ENCODE measurements at places on chromosomes 4 and X. TPM values are rescaled to one million over a fixed set of nuclear protein-coding genes. Genes with fewer than 3 reads are reported as not detected.

Gene PF4V1
- polyA plus RNA-seq = 2.0 TPM

Gene GABRA4
- polyA plus RNA-seq = not detected

Gene PTPN13
- polyA plus RNA-seq = 0.01 TPM

Gene BOD1L1
- polyA plus RNA-seq = 32.6 TPM

Gene NDNF
- polyA plus RNA-seq = not detected

Gene SFRP2
- polyA plus RNA-seq = not detected

Gene NEXMIF
- 0.04 TPM for polyA plus RNA-seq

Gene RENBP
- 28.0 TPM for polyA plus RNA-seq

Gene NEUROG2
- not detected for polyA plus RNA-seq

- DNase-seq = no peak
Measured at GRCh38 chr4:127229855-127230608, 402.7 kb upstream of the INTU start.

- no peak for DNase-seq
Measured at GRCh38 chr4:78079726-78080430, 22.8 kb downstream of the FRAS1 start.

DNA sequence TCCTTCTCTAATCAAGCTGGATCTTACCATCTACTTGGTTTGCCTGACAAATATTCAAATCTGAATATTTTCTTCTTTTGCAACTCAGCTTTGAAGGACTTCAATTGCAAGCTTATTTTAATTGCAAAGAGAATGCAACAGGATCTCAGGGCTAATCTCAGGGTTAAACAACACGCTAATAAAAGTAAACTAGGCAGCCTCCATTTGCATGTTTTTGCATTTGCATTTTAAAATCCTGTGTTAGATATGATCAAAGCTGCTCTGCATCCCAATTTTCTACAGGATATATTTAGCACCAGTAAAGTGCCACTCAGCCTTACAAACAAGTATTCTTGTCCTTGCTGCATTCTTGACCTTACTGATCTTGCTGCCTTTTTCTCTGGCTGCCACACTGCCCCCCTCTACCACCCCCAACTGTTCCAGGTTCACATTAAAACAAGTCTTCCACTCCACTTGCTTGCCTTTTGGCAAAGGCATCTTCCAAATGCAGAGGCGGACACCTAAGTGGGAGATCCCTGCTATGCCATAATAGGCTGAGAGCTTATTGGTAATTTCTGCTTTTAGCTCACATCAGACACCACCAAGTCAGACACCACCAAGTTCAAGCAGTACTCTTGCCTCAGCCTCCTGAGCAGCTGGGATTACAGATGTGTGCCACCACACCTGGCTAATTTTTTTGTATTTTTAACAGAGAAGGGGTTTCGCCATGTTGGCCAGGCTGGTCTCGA is 48.1 kb downstream of the GPRIN3 start:
- DNase-seq = no peak

DNA sequence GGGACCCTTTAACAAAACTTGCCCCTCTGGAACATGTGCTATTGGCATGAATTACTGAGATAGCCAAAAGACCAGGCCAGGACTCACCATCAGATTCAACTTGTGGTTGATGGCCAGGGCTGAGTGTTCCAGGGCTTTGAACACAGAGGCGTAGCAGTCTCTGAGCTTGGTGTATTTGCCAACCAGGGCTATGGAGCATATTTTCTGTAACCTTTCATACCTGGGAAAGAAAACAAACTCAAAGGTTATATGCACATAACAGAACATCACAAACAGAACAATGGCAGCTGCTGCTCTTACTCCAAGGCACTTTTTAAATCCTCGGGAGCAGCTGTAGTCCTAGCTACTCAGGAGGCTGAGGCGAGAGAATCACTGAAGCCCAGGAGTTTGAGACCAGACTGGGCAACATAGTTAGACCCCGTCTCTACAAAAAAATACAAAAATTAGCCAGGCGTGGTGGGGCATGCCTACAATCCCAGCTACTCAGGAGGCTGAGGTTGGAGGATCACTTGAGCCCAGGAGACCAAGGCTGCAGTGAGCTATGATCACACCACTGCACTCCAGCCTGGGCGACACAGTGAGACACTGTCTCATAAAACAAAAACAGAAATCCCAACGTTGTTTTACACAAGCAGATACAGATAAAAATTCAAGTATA is 29.3 kb downstream of the CTPS2 start:
- no peak for DNase-seq

GRCh38 chrX:23857363-23857762 is 50.4 kb downstream of the APOO start:
- DNase-seq = no peak

DNA sequence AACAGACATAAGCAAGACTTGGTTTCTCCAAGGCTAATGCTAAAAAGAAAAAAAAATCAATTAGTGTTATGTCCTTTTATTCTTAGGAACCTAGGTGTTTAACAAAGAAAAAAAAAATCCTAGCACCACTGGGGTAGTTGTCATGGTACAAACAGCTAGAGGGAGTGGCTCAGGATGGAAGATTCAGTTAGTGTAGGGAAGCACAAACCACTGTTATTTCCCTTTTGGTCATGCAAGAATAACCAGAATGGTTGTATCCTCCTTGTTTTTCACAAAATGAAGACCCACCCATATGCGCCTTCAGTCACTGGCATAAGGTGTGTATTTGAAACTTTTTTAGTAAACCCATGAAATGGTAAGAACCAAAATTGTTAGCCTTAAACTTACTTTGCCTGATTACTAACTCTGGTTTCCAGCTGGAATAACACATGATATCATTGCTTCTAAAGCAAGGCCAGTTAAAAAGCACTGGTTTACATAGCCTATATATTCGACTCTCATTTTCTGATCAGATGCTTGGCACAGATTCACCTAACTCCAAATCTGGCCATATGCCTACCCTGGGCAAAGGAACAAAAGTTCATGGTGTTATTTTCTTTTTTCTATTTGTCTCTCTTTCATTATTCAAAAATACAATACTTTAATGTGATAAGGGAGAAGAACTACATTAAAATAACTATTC is 132.6 kb downstream of the SCFD2 start:
- no peak for DNase-seq

GRCh38 chr4:24516926-24517325 is 67.4 kb downstream of the DHX15 start:
- no peak for DNase-seq

DNA sequence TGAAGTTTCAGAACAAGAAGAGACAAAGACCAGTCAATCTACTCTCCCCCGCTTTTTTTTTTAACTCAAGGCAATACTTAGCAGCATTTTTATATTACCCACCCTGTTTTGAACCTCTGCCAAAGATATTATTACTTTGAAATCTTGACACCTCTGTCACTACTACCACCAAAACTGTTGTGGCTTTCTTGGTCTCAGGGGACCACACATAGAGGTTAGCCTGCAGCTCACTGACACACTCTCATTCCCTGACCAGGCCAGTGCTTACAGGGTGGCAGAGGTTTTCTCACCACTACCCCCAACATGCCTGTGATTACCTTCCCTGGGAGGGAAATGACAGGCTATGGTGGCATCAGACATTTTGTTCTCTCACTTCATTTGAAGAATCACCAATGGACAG is 137.4 kb upstream of the STIM2 start:
- DNase-seq = no peak

GRCh38 chr4:168453146-168453545 is 27.1 kb downstream of the DDX60L start:
- no peak for DNase-seq

GRCh38 chr4:7933651-7934510 is 5.8 kb downstream of the AFAP1 start:
- DNase-seq = no peak

GRCh38 chrX:71543316-71543715 is 10.4 kb downstream of the OGT start:
- no peak for DNase-seq

GRCh38 chrX:69705818-69706217 is 89.9 kb downstream of the EDA start:
- no peak for DNase-seq

- no peak for DNase-seq
Measured at GRCh38 chr4:168797738-168798375, 212.2 kb downstream of the CBR4 start.

DNA sequence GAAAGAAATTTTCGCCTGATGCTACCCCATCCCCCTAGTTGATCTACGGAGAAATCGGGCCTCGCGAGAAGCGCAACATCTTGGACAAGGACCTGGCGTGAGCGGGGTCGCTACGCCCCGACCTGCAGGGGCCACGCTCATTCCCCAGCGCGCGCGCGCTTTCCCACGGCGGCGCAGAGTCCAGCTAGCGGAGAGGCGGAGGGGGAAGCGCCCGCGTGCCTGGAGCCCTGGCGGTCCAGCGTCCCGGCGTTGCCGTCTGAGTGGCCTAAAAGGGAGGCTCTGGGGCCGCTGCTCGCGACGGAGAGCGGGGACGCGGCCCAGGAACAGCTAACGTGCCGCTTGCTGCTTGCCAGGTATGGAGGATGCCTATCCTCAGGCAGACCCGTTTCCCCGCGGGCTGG is 6.0 kb upstream of the SOX3 start:
- no peak for DNase-seq

DNA sequence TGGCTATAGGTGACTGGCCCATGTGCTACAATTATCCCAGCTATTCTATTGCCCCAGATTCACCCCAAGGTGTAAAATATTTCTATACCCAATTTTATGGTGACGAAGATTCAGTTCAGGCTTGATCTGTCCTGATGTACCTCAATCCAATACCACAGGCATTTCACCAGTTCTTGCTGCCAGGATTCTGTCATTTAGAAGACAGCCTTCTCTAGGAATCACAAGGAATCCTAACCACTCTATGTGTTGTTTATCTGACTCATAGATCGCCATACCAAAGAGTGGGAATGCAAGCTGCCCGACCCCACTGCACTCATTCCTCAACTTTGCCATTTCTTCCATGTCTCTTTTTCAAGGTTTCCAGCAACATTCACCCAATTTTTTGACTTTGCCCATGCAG is 355.0 kb upstream of the EMCN start:
- no peak for DNase-seq

DNA sequence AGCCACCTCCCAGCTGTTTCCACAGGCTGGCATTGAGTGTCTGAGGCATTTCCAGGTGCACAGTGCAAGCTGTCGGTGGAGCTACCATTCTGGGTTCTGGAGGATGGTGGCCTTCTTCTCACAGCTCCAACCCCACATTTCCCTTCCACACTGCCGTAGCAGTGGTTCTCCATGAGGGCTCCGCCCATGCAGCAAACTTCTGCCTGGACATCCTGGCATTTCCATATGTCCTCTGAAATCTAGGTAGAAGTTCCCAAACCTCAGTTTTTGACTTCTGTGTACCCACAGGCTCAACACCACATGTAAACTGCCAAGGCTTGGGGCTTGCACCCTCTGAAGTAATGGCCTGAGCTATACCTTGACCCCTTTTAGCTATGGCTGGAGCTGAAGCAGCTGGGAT is 10.3 kb upstream of the FRMPD4 start:
- no peak for DNase-seq

DNA sequence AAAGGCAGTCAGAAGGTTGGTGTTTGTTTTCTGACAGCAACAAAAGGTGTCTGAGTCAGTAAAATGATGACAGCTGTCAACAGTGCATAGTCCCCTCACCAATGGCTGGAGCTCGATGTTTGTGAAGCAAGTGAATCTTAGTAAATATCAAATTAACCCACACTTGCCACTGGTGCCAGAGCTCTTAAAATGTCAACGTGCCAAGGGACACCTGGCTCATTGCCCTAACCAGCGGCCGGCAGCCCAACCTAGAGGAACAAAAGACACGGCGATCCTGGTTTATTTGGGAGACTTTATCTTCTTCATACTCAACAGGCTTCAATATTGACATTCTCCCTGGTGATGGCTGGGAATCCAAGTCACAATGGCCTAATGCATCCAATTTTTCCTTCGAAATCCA is 143.4 kb downstream of the CPEB2 start:
- DNase-seq = no peak

DNA sequence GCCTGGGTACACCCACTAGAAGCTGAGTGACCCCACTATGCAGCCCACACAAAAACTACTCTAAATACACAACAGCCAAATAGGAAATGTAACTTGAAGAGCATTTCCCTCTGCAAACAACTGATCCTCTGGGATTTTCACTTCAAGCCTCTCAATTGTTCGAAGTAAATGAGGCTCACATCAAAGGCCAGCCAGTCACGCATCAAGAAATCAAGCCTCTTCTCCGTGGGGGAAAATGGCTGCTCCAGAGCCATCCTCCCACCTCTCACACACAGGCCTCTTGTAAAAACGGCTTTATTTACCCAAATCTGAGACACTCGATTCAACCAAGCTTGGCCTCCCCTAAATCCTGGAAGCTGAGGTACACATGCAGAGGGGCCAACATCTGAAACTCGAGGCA is 14.3 kb downstream of the PCDH19 start:
- no peak for DNase-seq

- DNase-seq = no peak
Measured at GRCh38 chr4:186193851-186194250, 2.5 kb downstream of the CYP4V2 start.

GRCh38 chr4:25085671-25086070 is 54.9 kb upstream of the LGI2 start:
- DNase-seq = no peak

- DNase-seq = no peak
Measured at GRCh38 chrX:14694611-14695010, 165.3 kb downstream of the GLRA2 start.

DNA sequence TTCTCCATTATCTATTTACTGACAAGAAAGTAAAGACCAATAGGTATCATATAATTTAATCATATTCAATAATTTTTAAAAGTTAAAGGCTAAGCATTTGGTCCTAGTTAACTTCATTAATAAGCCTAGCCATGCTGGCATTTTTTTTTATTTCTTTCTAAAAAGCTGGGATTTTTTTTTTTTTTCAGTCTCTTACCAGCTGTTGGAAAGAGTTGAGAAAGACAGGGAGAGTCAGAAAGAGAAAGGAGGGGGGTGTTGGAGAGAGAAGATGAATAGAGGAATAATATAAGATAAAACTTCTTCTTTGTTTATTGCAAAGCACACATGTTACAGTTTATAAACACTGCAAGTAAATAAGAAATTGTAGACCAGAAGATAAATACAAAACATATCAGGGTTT is 5.9 kb upstream of the NR3C2 start:
- no peak for DNase-seq

GRCh38 chr4:31427691-31428090 is 707.5 kb downstream of the PCDH7 start:
- DNase-seq = no peak

- DNase-seq = no peak
Measured at GRCh38 chr4:42309361-42310260, 87.7 kb upstream of the SHISA3 start.

GRCh38 chr4:76265631-76266218 is 14.2 kb downstream of the FAM47E start:
- DNase-seq = no peak

- peak; percentile 66 for DNase-seq
Measured at GRCh38 chr4:81512757-81513501, 41.2 kb upstream of the RASGEF1B start.

GRCh38 chrX:46569621-46570020 is 3.9 kb upstream of the CHST7 start:
- DNase-seq = no peak

- DNase-seq = no peak
Measured at GRCh38 chr4:167419468-167420140, 185.3 kb upstream of the SPOCK3 start.

- no peak for DNase-seq
Measured at GRCh38 chr4:143273160-143273917, 63.3 kb upstream of the GAB1 start.

All from B cell (primary cell).